Astrocyte of the cerebellum (primary cell): ENCODE measurements at places on chromosomes 4 and X.
A peak's percentile ranks its signal among the peaks of the same experiment; 100 is the strongest.

- DNase-seq, result no peak
Measured at GRCh38 chr4:24644983-24645764, 60.8 kb upstream of the DHX15 start.

GRCh38 chr4:41718907-41719306 lies 29.6 kb downstream of the PHOX2B start:
- DNase-seq, result peak; percentile 2

DNA sequence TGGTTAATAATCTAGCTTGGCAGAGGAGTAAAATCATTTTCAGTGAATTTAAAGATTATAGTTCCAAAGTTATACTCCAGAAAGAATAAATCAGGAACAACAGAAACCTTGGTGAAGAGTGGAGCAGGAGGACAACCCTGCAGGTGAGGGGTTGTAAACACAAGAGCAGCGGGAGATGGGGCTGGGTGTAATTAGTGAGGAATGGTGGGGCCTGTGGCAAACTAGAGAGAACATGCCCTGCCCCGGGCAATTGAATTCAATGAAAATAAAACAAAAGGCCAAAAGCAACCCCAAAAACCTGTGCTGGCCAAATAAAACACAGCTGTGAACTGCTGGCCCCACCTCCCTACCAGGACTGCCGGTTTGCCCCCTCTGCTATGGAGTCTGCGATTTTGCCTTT lies 325.2 kb downstream of the NR3C2 start:
- DNase-seq, result no peak

- DNase-seq, result no peak
Measured at GRCh38 chr4:26368685-26369084, 47.9 kb downstream of the RBPJ start.

DNA sequence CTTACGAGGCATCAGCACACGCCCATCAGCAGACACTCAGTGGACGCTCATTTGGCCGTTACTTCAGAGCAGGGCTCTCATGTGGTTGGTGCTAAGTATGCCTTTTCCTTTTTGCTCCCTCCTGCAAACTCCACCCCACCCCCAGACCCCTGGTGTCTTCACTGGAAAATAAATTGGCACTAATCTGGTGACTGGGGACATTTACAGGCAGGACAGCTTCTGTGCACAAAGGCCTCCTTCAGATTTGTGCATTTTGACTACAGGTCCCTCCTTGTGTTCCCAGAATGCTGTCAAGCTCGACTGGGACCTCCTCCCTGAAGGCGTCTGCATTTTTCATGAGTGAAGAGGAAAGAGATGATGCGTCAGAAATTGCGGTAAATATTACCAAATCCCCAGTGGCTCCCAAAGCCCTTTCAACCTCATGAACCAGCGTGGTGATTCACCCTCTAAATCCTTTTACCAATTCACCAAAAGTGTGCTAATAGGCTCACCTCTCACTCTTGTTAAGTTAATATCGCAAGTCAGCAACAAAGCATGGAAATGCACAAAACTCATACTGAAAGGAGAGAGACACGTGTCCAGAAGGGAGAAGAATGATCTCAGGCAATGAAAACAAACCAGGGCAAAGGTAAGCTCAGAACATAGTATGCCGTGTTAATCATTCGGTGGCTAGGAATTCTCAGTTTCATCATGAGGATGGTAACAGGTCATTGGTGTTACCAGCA lies 119.0 kb downstream of the NKX6-1 start:
- no peak for DNase-seq

DNA sequence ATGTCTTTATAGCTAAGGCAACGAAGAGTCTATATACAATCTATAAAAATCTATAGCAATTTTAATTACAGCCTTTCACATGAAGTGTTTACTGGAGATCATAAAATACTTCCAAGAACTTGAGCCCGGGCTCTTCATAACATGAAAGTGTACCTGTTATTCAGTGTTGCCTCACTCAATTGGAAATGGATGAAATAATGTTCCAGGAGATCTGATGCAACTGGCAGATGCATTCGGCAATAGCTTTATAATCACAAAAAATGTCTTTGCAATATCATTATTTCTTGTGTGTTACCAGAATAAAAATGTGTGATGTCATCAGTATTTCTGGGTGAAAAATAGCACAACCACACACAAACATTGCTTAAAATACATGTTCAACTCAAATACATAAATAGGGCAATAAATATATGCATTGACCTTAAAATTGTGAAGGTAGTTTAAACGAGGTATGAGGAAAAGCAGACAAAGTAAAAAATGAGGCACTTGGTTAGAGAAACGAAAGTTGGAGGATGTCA lies 1266.8 kb upstream of the PCDH7 start:
- DNase-seq, result no peak

DNA sequence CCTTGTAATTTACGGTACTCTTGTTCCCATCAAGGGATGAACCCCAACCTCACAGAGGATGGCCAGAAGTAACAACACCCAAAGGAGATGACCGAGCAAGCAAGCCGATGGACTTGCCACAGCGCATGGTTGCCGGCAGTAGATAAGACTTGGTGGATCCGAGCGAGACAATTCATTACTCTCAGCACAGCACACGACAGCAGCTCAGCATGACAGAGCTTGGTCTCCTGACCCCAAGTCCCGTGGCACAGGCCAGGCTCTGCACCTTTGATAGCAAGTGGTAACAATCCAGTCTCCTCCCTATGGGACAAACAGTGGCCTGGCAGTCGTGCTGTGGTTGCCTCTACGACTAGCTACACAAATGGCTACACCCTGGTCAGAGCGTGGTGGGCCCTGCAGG lies 26.3 kb downstream of the RWDD4 start:
- DNase-seq, result no peak

GRCh38 chr4:52713456-52713937 lies 37.7 kb downstream of the ERVMER34-1 start:
- no peak for DNase-seq

- no peak for DNase-seq
Measured at GRCh38 chr4:137067735-137068134, 464.6 kb downstream of the PCDH18 start.

DNA sequence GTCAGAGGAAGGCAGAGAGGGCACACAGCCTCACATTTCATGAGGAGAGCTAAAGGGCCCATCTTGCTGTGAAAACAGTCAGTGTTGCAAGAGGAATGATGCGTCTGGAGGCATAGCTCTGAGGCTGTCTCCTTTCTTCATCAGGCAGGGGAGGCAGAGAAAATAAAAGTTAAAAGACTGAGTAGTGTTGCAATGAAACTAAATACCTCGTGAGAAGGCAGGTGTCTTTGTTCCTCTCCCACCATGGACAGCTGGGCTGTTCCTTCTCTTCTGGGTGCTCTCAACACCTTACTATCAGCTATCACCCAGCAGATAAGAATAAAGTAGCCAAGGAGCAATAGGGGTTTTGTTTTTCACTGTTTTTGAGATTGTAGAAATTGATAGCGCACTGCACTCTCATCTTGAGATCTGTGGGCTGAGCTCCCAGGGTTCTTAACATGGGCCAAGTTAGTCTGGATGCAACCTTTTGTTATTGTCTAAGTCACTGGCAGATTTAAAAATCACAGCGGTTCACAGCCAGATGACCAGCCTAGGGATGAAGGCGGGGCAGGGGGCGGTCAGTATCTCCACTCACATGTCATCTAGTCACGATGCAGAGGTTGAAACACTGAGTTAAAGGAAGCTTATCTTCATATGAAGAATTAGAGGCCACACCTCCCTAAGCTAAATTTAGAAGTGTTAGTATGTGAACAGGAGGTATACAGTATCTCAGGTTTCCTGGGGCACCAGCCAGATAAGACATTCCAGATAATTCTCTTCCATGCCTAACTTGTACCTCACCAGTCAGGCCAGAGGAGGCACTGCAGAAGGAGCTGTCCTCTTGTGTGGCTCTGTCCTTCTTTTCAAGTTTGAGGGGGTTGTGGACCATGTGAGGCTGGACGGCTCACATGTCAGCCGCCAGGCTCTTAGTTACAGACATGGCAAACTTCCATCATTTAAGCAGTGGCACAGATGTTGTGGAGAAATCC lies 36.9 kb downstream of the PARM1 start:
- DNase-seq, result no peak

DNA sequence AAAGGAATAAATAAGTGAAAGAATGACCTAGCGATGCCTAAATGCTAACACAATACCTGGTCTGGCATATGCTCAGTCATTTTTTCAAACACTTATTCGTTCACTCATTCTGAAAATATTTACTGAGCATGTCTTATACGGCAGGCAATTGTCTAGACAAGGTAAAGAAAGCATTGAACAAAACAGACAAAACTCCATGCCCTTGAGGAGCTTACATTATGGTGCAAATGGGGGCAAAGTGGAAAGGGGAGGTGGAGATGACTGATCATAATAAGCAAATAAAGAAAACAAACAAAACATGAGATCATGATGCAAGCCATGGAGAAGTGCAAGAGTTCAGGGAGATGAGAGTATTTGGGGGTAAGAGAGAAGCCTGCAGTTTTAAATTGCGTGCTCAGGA lies 334.6 kb upstream of the PPARGC1A start:
- no peak for DNase-seq

DNA sequence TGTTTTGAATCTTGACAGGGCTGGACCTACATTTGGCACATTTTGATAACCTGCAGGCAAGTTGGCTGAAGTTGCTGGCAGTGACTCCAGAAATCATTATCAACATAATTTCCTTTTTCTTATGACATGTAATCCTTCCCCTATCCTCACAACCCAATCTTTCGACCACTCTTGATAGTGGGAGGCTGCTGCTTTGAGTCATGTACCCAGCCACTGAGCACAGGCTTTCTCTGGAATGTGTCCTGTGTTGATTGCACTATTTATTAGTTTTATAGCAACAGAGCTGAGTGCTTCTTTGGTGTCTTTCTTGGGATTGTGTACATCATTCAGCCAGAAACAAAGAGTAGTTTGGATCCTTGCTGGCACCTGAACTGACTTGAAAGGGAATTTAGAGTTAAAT lies 183.1 kb upstream of the LEF1 start:
- DNase-seq, result no peak

- DNase-seq, result no peak
Measured at GRCh38 chr4:101954975-101955678, 164.6 kb downstream of the BANK1 start.

- no peak for DNase-seq
Measured at GRCh38 chrX:55794405-55794804, 76.9 kb downstream of the RRAGB start.

- DNase-seq, result no peak
Measured at GRCh38 chr4:35644591-35644990, 599.7 kb downstream of the ARAP2 start.

DNA sequence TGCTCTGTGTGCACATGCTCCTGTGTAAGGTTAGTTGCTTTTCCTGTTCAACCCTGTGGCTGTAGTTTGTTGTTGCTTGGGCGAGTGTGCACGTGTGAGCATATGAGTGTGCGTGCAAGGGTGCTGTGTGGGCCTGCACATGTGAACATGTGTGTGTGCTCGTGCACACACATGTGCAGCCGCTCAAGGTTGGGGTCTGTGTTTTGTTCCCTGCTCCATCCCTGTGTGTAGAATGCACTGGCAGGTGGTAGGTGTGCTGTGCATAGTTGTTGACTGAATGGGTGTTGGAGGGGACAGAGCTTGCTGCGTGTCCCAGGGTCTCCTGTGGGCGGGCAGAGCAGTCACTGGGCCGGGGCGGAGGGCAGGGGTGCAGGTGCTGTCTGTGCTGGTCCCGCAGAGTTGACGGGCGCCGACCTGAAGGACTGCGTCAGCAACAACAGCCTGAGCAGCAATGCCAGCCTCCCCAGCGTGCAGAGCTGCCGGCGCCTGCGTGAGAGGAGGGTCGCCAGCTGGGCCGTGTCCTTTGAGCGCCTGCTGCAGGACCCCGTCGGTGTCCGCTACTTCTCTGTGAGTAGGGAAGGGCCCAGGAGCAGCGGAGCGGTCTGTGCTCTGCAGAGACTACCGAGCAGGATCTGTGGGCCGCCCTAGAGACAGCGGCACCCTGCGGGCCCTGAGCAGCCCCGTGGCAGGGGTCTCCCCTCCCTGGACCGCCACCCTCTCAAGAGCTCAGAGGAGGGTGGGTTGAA lies 27.9 kb upstream of the HGFAC start:
- no peak for DNase-seq

- DNase-seq, result no peak
Measured at GRCh38 chr4:150318971-150319370, 240.7 kb downstream of the DCLK2 start.

- DNase-seq, result no peak
Measured at GRCh38 chr4:99783940-99784339, 32.7 kb upstream of the DAPP1 start.

DNA sequence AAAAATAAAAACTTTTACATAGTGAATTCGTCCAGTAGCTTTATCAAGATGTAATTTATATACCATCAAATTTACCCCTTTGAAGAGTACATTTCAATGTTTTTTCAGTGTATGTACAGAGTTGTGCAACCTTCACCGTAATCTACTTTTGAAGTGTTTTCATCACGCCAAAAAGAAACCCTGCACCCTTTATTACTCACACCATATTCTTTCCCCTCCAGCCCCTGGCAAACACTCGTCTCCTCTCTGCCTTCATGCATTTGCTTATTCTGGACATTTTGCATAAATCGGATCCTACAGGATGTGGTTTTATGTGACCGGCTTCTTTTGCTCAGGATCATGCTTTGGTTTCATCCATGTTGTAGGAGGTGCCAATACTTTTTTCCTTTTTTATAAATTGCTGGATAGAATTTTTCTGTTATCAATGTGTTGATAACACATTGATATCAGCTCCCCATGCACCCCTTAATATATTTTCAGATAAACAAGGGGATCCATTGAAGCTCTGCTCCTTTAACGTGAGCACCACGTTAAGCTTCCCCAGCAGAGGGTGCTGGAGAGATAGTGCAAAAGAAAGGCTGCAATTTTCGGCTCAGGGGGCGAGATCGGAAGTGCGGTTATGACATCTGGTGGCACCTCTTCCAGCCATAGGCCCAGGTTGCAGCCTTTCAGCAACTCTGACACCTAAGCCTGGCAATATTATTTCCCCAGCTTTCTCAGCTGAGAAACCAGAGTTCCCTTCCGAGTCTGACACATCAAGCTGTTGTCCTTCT lies 100.1 kb upstream of the VCX3B start:
- no peak for DNase-seq

DNA sequence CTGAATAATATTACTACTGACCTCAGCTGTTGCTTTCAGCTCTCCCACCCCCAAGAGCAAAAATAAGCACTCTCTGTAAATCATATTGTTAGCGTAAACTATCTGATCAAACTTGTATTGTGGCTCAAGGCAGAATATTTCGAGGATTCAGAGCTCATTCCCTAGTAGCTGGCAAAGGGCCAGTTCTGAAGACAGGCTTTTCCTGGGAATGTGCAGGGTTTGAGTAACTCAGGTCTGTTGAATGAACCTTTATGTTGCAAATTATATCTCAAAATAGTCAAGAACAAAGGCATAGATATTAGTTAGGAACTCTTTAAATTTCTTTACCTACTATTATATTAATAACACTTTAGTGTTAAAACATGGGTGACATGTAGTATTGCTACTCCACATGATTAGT lies 454.9 kb downstream of the CCSER1 start:
- DNase-seq, result no peak
